ENCODE measurements at places on chromosomes 4 and X.

DNA sequence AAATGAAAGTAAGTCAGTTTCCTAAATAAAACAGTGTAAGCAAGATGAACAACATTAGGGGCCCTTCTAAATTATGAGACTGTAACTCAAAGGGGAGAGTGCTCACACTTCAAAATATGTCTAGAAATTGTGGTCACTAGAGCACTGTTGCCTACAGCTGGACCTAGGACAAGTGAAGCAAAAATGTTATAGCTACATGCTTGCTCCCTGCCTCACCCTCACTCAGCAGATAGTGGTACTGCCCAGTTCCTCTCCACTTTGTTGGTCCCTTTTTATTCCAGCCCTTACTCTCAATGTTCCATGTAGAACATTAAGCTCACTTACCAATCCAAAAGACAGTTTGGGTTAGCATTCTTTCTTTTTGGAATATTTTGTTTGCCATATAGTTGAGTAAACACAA is 147.3 kb downstream of the GRIA3 start:
- no peak for DNase-seq

GRCh38 chr4:111854494-111855087 is 290.7 kb upstream of the FAM241A start:
- peak; percentile 1 for DNase-seq

DNA sequence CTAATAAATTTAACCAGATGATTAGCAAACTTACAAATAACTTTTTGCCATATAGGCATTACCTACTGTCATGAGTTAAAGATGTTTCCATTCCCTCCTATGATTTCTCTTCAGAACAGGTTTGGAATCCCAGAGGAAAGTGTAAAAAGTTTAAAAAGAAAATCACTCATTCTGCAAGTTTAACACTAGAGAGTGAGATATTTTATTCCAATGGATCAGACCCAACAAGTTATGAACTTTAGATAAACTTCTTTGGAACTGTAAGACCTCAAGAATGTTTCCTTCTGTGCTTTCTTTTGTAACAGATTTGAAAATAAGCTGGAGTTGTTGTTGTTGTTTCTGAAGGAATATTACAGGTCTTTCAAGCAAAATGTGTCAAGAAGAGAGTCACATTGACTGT is 51.6 kb downstream of the PPP3CA start:
- DNase-seq: no peak

GRCh38 chr4:2702770-2703169 is 53.4 kb downstream of the TNIP2 start:
- no peak for DNase-seq

DNA sequence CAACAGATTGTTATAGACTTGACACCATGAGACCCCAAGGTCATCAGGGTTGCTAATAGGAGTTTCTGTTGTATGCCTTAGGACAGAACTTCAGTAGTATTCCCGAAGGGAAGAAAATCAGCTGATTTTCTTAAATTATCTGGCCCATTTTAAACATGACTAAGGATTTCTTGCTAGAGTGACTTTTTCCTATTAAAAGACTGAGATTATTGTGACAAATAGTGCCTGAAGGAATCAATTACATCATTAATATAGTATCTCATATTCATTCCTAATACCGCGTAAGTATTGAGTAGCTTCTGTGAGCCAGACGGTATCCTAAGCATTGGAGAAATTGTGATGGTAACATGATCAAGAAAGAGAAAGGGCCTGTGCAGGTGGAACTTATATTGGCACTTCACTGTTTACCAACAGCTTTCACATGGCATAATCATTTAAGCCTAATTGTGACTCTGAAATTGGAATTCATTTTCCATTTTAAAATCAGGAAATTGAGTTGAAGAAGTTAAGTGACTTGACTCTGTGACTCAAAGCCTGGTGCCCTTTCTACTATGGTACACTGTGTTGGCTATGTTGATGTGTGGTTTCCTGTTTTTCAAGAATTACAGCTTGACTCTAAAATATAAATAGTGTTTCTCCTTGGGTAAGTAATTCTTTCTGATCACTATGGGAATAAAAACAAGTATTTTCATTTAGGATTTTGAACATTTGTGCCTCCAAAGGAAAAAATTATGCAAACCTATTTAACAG is 4.1 kb downstream of the AFF1 start:
- DNase-seq: no peak

- DNase-seq: peak; percentile 6
Measured at GRCh38 chr4:76748649-76749048, 149.3 kb downstream of the SOWAHB start.

GRCh38 chr4:142925161-142925560 is 79.1 kb upstream of the INPP4B start:
- DNase-seq: no peak

DNA sequence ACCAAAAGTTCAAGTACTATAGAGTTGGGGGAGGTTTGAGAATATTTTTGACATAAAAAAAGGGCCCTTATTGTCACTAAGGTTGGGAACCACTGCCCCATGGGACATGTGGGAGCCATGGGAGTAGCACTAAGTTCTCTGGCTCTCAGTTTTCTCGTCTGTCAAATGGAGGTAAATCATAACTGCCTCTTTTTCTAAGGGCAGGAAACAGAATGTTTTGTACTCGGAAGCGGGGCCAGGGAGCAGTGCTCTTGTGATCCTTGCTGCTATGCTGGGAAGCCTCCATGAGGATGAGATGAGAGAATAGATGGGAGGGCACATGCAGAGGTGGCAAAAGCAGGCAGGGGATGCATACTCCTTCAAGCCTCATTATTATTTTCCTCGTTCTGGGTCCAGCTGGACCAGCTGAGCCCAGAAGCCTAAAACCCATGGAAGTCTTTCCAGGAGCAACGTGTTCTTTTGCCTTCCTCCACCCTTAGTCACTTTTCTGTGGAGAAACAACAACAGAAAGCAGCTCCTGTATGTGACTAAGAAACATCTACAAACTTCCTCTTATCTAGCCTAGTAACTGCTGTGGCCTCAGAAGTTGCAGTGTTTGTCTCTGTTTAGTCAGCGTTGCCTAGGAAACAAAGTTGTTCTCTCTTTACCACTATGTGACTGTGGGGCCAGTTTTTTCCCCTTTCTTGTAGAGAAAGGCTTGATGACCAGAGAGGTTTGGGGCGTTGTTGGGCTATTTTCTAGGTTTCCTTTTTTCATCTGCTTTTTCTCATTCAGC is 64.8 kb downstream of the TSC22D3 start:
- DNase-seq: no peak

DNA sequence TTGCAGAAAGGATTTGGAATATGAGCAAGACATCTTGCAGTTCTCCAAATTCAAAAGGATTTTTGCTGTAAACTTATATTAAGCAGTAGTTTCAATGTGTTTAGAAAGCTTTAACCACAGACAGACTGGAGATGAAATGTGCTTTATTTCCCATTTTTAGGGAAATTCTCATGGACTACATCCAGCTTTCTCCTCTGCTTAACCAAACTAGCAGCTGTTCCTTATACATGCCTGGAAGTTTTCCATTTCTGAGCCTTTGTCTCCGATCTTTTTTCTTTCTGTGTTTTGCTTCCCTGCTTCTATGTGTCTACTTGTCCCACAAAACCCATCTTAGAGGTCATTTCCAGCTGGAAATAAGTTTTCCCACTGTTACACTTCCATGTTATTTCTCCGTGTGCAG is 41.6 kb downstream of the TMA16 start:
- no peak for DNase-seq

GRCh38 chr4:26013629-26014028 is 99.6 kb downstream of the SMIM20 start:
- no peak for DNase-seq

DNA sequence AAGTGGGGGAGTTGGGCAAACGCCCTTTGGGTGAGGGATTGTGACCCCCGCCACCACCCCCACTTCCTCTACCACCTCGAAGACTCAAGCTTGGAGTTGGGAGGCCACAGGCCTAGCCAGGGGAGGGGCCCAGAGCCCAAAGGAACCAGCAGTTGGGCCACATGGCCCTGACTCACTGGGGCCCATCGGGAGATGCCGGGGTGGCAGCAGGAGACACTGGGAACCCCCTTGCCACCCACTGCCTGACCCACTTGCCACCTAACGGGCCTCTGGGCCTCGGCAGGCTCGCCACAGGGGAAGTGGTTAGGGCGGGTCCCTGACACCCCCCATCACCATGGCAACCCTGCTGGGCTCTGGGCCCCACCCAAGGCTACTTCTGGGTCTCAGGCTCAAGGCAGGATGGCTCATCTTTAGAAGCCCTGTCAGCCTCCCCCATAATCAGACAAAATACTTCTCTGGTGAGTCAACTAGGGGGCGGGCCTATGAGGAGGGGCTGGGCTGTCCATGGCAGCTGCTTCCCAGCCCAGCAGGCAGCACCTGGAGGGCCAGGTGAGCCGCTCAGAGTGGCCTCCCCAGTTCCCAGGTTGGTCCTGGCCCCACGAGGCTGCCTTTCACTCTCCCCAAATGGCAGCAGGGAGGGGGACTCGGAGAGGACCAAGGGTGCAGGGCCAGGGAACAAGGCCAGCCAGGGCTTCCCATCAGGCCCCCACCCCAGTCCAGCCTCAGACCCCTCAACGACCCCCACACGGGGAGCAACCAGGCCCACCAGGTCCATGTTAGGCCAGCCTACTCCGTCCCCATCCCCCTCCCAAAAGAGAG is 5.6 kb downstream of the FLNA start:
- DNase-seq: peak; percentile 55

DNA sequence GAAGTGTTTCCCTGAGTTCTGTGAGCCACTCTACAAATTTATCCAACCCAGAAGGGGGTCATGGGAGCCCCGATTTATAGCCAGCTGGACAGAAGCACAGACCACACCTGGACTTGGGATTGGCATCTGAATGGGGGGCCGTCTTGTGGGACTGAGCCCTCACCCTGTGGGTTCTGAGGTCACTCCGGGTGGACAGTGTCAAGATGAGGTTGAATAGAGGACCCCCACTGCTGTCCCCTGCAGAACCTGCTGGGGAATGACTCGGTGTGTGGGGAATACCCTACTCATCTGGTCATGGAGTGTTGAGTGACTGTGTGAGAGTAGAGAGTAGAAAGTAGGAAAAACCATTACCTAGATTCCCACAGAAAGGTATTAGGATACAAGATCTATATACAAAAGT is 67.5 kb downstream of the ZFYVE28 start:
- no peak for DNase-seq

DNA sequence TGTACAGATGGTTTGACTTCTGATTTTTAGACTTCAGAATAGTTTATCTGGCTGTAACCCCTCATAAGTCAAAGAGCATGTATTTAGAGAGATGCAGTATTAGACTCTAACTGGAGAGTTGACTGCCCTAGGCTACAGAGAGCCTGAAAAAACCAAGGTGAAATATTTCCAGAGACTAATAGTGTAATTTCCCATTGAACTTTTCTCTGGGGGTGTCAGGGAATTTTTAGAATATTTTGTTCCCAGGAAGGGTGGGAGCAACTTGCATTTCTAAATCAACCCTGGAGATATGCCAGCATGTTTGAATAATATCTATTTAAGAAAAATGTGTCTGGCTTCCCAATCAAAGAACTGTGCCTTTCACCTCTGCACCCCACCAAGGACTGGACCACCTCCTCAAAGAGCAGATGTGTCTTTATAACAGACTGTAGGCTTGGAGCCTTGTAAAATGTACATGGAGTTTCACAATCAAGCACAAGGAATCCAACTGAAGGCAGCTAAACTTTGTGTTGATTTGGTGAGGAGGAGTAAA is 2.0 kb downstream of the ANXA3 start:
- no peak for DNase-seq

GRCh38 chr4:81884986-81885385 is 413.3 kb upstream of the RASGEF1B start:
- DNase-seq: no peak

- DNase-seq: no peak
Measured at GRCh38 chr4:11908205-11908604, 479.5 kb upstream of the HS3ST1 start.

GRCh38 chrX:155949098-155949497 is 48.4 kb upstream of the IL9R start:
- peak; percentile 4 for DNase-seq

DNA sequence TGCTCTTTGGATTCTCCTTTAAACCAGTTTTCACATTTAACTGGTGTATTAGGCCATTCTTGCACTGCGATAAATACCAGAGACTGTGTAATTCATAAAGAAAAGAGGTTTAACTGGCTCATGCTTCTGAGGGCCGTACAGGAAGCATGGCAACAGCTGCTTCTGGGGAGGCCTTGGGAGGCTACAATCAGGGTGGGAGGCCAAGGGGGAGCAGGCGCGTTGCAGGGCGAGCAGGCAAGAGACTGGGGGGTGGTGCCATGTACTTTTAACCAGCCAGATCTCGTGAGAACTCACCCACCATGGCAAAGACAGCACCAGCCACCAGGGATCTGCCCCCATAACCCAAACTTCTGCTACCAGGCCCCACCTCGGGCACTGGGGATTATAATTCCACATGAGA is 38.1 kb downstream of the RNF212 start:
- no peak for DNase-seq

GRCh38 chr4:178556796-178557195 is 1114.6 kb upstream of the AGA start:
- DNase-seq: no peak

DNA sequence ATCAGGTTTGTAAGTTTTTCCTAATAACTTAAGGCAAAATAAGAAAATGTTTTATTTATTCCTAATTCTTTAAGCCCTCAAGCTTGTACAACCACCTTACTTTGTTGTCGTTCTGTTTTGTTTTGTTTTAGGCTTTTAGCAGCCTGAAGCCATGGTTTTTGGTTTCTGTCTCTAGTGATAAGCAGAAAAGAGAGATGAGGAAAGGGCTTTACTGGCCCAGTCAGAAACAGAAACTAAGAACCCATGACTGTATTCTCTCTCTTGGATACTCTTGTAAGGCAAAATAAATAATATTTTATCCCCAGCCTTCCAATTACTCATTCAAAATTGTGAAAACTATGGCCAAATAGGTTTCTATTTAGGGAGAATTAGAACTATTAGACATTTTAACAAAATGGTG is 29.4 kb downstream of the TBC1D19 start:
- DNase-seq: no peak

GRCh38 chr4:125728568-125728967 is 413.8 kb downstream of the FAT4 start:
- DNase-seq: no peak

Data from NCI-H1105 treated with DMSO at 0.1 percent for 48 hours (cell line).